NCI-H774 (cell line): ENCODE measurements at places on chromosomes 3 and 15.

GRCh38 chr3:57992452-57993213, 15.6 kb upstream of the FLNB start:
- DNase-seq = no peak

- no peak for DNase-seq
Measured at GRCh38 chr15:61807281-61807929, 252.8 kb downstream of the VPS13C start.

DNA sequence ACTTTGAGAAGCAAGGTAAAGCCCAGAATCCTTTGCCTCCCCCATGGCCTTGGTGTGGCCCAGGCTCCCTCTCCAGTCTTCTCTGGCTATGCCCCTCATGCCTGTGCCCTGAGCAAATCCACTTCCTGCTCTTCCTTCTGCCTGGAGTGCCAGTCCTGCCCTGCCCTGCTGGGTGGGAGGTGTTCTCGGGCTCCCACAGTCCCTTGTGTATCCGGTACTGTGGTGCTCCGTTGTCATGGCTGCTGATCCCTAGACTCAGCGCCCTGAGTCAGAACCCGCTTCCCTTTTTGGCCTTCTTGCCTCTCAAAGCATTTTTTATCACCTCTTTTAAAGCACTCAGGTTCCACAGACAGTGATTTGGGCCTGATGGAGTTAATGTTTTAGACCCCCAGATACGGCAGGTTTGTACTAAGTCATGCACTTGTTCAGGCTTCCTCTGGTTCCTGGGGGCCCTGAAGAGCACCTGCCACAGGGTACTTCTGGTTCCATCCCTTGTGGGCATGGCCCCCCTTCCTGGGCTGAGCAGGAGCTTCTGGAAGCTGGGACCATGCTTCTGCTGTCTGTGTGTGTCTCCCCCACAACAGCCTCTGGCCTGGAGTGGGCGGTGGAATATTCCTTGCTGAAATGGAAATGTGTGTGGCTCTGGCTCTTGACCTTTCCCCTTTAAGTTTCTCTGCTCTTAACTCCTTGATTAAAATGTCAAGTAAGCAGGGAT, 29.6 kb upstream of the ADAMTS7 start:
- no peak for DNase-seq

DNA sequence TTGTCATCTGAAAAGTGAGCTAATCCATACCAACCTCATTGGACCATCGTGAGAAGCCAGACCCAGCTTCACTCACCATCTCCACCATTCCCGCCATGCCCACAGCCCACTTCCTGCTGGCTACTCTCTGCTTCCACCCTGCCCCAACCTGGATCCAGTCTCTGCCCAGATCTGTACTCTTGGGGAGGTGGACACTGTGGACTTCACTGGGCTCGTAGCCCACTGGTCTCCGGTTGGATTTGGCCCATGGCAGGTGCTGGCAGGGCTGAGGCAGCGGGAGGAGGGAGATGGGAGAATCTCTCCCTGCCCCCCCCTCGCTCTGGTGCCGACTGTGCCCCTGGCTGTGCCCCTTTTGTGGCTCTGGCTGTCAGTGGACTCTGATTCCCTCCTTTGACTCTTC, 193.8 kb downstream of the ABHD5 start:
- no peak for DNase-seq

GRCh38 chr15:62626903-62627302, 415.6 kb upstream of the TPM1 start:
- no peak for DNase-seq

DNA sequence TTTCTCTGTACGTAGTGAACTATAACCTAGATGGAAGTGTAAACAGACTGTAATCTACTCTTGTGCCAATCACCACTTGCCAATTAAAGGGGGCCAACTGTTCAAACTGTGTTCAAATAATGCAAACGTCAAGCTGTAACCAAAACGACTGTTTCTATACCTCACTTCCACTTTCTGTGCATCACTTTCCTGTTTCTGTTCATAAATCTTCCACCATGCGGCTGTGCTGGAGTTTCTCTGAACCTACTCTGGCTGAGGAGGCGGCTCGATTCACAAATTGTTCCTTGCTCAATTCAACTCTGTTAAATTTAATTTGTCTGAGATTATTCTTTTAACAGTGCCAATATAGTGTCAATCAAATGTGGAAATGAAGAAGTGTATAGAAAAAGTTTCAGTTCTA, 206.7 kb upstream of the TBC1D5 start:
- DNase-seq = no peak

GRCh38 chr15:98257290-98257689, 296.8 kb downstream of the ARRDC4 start:
- no peak for DNase-seq

- no peak for DNase-seq
Measured at GRCh38 chr3:178714925-178715832, 178.9 kb downstream of the KCNMB2 start.

GRCh38 chr3:33426630-33427317, 13.4 kb downstream of the UBP1 start:
- DNase-seq = no peak

- no peak for DNase-seq
Measured at GRCh38 chr3:37543666-37544065, 318.0 kb upstream of the CTDSPL start.

DNA sequence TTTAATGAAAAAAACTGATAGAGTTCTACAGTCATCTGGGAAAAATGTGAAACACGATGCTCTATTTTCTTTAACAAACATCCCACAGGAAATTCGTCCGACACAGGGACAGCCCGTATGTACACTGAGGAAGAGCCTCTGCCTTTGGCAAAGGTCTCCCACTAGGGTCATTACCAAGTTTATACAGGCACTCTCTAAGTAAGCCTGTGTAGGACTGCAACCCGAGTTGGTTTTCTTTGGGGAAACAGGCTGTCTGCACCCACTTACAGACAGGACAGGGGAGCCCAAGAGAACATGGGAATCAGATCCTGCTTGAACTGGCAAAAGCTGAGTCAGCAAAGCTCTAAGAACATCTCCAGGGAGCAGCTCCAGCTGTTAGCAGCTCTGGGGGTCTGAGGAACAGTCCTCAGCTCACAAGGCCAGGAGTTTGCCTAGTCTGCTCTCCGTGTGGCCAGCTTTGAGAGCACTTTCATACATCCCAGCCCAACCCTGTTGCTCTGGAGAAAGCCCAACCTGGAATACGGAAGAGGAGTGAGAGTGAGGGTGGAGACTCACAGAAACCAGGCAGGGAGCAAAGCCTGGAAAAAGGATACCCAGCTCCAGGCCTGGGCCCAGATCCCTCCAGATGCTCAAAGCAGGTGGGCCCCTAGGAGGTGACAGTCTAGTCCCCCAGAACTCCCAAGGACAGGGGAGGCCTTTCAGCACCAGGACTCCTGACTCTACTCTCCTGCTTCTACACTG, 1.9 kb downstream of the TBC1D2B start:
- no peak for DNase-seq

DNA sequence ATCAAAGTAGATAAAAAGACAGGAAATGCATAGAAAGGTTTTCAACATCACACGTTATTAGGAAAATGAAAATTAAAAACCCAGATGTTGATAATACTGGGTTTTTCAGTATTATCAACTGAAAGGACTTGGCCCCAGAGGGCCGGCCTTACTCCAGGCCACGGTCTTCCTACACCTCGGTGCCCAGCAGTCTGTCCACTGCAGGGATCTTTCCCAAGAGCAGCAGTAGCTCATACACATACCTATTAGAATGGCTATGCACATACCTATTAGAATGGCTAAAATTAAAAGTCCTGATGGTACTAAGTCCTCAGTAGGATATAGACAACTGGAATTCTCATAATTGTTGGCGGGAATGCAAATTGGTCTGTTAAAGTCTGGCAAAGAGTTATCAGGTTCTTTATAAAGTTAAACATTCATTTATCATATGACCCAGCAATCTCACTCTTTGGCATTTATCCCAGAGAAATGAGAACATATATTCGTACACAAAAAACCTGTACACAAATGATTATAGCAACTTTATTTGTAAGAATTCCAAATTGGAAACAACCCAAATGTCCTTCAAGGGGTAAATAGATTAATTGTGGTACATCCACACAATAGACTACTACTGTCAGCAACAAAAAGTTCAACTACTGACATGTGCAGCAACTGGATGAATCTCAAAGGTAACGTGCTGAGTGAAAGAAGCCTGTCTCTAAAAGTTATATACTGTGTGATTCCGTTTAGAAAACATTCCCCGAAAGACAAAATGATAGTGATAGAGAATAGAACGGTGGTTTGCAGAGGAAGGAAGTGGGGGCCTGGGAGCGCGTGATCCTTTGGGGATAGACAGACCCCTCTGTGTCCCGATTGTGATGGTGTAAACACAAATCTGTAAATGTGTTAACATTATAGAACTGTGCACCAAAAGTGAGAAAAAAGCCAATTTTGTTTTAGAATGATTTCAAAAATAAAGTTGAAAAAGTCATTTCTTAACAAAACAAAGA, 62.3 kb downstream of the MCTP2 start:
- DNase-seq = no peak

- DNase-seq = no peak
Measured at GRCh38 chr15:68655686-68656437, 77.1 kb downstream of the CORO2B start.
